Stimulated activated CD8-positive, alpha-beta memory T cell treated with anti-CD3 and anti-CD28 coated beads, Interleukin-15, amount 100 ng/mL, for 48 hours (primary cell): ENCODE measurements at places on chromosomes 4 and X.

DNA sequence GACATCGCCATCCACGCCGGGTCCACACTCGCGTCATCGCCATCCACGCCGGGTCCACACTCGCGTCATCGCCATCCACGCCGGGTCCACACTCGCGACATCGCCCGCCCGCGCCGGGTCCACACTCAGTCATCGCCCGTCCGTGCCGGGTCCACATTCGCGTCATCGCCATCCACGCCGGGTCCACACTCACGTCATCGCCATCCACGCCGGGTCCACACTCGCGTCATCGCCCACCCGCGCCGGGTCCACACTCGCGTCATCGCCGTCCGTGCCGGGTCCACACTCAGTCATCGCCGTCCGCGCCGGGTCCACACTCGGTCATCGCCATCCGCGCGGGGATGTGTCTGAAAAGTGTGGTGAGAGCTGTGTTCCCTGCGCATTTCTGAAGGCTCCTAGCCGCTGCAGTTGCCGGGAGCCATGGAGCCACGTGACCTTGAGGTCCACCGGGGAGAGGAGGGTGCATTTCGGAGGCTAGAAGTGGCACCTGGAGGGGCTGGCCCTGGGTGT is 17.3 kb downstream of the PCGF3 start:
- no peak for DNase-seq

- no peak for DNase-seq
These were observed 505.4 kb upstream of the PITX2 start for GRCh38 chr4:111128327-111128726.

- DNase-seq = no peak
These were observed 389.9 kb upstream of the EMCN start for GRCh38 chr4:100907465-100908454.

DNA sequence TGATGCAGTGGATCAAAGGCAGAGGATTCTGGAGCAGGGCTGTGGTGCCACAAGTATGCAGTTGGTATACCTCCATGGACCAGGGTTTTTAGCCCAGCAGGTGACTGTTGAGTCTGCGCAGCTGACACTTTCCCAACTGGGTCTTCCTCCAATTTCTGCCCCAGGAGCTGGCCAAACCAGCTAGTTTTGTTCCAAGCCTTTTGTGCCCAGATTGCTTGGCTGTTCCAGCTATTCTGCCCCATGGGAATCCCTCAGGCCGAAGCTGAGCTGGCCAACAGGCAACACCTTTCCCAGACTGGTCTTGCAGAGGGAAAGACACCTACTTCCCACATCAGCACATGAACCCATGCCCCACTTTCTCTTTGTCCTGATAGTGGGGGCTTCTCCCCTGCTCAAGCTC is 22.8 kb upstream of the ANKRD17 start:
- no peak for DNase-seq

GRCh38 chr4:17695341-17695740 is 80.9 kb downstream of the MED28 start:
- DNase-seq = no peak

GRCh38 chr4:144969821-144970220 is 128.2 kb downstream of the ANAPC10 start:
- DNase-seq = no peak

- DNase-seq = no peak
These were observed 73.9 kb downstream of the LUZP4 start for GRCh38 chrX:115363372-115363771.

- DNase-seq = no peak
These were observed 722.0 kb upstream of the PCDH10 start for GRCh38 chr4:132427125-132427524.

GRCh38 chrX:65253817-65254216 is 277.6 kb upstream of the ZC4H2 start:
- no peak for DNase-seq

DNA sequence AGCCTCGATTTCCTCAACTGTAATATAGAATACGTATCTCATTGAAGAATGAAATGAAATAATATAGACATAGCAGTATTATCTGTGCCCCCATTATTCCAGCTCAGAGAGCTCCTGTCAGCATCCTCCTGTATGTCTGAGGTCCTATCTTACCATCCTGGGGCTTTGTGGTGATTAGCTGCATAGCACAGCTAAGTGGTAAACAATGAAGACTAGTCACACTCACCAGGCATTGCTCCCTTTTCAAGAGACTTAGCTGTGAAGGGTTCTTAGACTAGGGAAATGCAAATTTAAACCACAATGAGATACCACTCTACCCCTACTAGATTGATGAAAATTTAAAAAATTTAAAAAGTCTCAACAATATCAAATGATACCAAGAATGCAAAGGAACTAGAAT is 172.9 kb downstream of the SLC39A8 start:
- DNase-seq = no peak

GRCh38 chr4:140059159-140059558 is 94.8 kb downstream of the MAML3 start:
- DNase-seq = no peak

GRCh38 chrX:17968367-17968766 is 107.3 kb upstream of the RAI2 start:
- DNase-seq = no peak

- DNase-seq = no peak
These were observed 483.6 kb downstream of the GABRG1 start for GRCh38 chr4:45640281-45640680.

DNA sequence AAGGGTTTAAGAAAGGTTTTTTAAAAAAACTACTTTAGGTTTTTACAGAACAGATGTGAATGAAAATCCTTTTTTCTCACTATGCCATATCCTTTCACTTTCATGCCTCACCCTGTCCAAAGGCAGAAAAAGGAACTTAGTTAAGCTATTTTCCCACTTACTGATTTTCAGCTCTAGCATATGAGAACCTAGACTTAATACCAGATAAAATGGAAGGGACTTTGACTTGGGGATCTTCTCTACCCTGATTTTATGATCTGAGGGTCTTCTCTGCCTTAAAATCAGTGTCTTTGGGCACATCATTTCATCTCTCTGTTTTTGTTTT is 42.4 kb downstream of the FNIP2 start:
- no peak for DNase-seq

- DNase-seq = no peak
These were observed 18.4 kb upstream of the CTSO start for GRCh38 chr4:155972098-155972497.

DNA sequence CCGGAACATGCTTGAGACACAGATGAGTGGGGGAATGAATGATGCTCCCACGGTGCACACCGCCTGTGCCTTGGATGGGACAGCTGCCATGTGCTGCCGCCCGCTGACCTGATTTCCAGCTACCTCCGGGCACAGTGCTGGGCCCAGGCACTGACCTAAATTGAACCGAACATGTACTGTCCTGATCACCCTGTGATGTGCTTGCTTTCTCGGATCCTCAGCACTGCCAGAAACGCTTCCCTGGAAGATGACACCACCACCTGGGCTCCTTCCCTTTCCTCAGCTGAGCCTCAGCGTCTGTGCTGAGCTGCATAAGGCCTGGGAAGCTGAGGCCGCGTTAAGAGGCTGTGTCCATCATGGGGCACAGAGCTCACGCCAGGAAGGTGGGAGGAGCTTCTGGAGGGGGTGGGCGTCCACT is 39.3 kb upstream of the MXD4 start:
- DNase-seq = no peak

DNA sequence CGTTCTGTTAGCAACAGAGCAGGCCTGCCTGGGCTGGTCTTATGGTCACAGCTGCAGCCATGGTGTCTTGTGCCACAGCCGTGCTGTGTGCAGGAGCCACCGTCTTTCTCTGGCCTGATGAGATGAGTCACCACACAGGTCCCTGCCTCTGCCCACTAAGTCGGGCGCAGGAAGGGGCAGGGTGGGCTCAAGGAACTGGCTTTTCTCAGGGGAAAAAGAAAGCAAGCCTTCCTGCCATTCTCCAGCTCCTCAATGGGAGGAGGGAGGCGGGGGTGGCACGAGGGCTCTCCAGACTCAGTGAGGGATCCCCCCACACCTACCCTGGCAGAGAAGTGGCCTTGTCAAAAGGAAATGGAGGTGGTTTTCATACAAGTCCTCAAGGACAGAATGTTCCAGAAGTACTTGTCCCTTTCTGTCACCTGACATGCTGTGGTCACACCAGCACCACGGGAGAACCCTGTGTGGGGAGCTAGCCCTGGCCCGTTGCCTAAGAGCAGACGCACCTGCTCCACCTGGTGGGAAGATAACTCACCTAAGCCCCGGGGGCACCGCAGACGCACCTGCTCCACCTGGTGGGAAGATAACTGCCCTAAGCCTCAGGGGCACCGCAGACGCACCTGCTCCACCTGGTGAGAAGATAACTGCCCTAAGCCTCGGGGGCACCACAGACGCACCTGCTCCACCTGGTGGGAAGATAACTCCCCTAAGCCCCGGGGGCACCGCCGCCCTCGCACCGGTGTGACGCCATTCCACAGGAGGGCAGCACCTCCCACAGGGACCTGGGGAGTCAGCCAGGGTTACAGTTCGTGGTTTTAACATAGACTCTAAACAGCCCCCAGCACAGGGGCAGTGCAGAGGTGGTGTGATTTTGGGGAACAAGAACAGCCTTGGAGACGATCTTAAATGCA is 18.5 kb downstream of the UVSSA start:
- DNase-seq = no peak

- no peak for DNase-seq
These were observed 255.1 kb downstream of the IL15 start for GRCh38 chr4:141891260-141892120.

DNA sequence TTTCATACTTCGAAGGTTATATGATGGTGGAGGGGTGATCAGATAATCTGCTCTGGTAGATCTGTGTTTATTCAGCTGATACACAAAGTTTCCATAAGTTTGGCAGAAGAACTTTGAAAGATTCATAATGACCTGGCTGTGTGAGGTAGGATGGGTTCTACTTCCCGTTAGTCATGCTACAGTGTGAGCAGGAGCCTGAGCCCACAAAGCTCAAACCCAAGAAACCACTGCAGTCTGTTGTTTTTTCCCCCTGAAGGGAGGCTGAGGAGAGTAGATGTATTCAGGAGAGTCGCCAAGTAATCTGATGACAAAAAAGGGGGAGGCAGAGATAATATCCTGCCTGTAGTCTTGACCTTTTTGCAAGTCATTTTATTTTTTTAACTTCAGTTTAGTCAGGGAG is 52.8 kb upstream of the PPP3CA start:
- no peak for DNase-seq

- no peak for DNase-seq
These were observed 4.5 kb upstream of the GRSF1 start for GRCh38 chr4:70844180-70844579.

DNA sequence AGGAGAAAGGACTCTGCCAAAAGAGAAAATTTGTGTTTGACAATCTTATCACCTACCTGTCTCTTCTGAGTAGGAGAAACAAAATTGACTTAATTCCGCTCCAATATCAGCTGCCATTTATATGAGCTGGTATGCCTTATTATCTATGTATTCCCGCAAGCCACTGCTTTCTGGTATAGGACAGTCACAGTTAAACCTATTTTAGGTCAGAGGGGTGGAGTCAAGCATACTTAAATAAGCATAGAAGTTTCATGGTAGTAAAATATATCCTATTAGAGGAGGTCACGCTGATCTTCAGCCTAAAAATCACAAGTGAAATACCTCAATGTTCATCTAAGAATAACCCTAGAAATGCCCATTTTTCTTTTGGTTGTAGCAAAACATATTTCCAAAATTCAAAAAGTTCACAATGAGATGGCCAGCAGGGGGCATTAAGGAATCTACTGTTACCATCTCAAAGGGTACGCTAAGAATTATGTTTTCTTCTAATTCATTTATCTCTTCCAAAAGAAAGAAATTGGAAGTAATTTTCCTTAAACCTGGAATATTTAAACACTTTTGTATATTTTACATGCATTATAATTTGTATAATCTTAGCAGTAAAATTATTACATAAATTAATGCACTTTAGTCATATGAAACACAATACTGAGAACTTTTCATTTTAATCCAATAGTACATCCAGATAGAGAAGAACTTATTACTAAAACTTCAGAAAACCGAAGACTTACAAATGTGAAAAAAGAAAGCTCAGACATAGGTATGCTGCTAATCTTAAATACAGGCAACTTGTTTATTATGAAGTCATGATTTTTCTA is 10.5 kb downstream of the PPAT start:
- DNase-seq = no peak

DNA sequence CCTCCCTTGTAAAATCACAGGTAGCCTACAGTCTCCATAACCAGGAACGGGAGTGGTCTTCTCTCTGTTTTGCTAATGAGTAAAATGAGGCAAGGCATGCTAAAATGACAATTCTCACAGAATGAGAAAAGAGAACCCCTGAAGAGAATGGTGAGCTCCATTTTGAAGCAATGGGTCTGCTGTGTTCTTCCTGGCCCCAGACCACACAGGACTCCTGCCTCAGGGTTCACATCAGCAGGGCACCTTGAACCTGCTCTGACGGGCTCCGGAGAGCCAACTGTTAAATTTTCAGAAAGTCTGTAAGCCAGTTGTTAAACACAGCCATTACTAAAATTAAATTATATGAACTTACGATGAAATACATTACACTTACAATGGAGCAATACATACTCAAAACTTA is 32.1 kb upstream of the RBM47 start:
- no peak for DNase-seq

- no peak for DNase-seq
These were observed 30.9 kb downstream of the RASSF6 start for GRCh38 chr4:73589261-73589847.

DNA sequence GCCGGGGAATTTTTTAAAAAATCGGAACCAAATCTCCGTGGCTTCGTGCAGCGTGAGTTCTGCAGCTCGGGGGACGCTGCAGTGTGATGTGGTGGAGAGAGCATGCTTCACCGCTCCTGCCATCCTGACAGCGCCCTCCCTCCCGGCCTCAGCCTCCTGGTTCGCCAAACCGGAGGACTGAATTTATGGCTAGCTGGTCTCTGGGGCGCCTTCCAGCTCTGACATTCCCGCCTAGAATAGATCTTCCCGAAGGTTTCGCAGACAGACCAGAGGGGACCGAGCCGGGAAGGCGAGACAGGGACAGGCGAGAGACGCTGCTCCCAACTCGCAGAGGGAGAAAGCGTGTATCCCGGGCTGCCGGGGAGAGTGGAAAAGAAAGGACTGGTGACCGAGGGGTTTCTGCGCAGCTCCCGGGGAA is 25.9 kb downstream of the HOPX start:
- DNase-seq = no peak

DNA sequence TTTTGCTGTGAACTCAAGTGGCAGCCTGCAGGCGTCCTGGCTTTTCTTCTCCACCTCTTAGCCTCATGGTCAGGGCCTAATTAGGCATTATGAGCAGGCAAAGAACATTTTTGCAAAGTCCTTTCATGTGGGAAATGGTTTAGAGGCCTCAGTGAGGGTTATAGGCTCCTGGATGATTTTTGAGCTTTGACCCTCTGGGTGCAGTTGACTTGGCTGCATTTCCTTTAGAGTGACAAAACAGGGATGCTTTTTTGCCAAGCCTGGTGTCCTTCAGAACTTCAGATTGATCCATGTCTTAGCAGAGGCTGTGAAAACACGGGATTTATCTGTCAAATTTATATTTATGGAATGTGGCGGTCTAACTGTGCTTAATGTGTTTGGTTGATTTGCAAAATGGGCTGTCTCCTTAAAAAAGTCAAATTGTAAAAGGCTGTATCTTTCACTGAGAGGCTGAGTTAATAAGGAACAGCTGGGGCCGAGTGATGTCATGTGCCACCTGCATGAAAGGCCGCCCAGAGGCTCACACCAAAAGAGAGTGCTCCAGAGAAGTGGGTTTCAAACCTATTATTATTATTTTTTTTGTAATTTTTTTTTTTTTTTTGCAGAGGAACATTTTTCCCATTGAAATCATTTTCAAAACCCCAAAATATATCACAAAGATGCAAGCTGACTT is 192.2 kb upstream of the ARX start:
- DNase-seq = no peak

GRCh38 chr4:94920369-94920768 is 162.6 kb downstream of the BMPR1B start:
- no peak for DNase-seq
